ENCODE measurements at places on chromosomes 6 and 20.

GRCh38 chr6:26234421-26235301, 130.3 kb upstream of the BTN3A2 start:
- peak; percentile 72 for DNase-seq

- DNase-seq = no peak
Measured at GRCh38 chr6:53496797-53497375, 48.0 kb downstream of the GCLC start.

DNA sequence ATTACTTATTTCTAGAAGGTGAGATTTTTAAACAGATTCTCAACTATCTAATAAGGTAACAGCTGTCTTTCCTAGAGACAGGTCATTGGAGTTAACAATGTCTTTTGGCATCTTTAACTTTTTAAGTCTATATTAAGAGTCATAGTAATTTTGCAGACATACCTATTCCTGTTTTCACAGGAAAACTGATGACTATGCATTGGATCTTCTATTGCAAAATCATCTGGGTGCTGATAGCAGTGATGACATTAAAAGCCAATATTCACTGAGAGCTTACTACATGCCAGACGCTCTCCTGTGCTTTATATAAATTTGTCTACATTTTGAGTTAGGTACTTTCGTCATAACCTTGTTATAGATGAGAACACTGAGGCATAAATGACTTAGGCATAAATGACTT, 462.4 kb upstream of the MARCKS start:
- no peak for DNase-seq

DNA sequence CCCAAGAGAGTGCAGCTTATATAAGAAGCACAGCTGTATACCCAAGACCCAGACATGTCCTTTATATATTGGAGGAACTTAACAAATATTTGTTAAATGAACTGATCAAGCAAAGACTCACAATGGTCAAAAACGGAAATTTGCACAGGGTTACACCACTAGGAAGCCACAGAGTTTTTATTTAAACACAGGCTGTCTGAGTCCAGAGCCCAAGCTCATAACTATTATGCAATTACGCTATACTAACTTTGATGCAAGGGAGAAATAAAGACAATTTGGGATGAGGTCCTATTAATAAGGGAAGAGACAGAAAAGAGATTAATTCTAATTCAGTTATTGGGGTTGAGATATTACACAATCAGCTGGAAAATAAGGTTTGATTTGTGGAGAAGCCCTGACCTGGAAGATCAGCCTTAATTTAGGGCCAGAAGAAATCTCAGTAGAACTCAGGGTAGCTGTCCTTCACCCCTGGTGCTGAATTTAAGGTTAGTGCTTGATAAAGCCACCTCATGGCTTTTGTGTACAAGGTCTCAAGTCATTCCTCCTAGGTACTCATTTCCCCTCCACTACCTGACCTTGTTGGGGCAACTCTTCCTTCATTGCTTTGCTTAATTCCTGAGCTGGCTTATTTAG, 10.5 kb upstream of the ZNF334 start:
- no peak for DNase-seq

DNA sequence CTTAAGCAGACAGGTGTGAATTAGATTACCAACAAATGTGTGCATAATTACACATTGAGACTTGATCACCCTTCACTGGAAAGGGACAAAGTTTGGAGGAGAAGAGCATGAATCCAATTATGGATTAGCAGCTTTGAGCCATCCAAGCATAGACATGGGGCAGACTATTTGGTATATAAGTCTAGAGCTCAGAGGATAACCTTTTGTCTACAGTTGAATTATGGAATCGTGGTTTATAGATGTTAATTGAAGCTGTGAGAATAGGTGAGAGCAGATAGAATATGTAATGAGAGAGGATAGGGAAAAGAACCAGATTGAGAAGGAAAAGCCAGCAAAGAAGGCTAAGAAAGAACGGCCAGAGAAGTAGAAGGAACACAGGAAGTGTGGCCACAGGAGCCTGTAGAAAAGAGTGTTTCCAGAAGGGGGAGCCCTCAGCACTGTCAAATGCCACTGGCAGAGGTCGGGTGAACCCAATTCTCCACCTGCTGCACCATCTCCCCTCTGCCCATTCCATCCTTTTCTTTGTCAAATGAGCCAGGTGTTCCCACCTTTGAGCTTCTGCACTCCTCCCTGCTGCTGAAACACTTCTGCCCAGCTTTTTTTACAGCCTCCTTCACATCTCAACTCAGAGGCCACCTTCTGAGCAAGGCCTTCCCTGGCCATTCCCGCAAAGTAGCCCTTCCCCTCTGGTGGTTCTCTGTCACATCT, 7.3 kb downstream of the DNTTIP1 start:
- peak; percentile 76 for DNase-seq

DNA sequence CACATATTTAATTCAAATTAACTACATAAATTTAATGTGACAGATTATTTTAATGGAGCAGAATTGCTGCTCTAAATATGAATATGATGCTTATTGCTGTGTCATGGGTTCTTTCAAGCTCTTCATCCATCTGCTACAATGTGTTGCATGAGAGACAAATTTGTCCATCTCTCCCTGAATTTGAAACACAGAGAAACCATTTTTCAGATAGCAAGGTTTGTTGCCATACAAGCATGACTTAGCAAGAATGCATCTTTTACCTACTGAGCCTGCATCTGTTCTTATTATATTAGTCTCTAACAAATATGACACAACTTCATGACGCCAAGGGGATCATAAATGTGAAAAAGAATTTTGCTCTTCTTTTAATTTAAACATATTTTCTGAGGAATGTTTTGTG, 8.0 kb upstream of the UTRN start:
- no peak for DNase-seq

DNA sequence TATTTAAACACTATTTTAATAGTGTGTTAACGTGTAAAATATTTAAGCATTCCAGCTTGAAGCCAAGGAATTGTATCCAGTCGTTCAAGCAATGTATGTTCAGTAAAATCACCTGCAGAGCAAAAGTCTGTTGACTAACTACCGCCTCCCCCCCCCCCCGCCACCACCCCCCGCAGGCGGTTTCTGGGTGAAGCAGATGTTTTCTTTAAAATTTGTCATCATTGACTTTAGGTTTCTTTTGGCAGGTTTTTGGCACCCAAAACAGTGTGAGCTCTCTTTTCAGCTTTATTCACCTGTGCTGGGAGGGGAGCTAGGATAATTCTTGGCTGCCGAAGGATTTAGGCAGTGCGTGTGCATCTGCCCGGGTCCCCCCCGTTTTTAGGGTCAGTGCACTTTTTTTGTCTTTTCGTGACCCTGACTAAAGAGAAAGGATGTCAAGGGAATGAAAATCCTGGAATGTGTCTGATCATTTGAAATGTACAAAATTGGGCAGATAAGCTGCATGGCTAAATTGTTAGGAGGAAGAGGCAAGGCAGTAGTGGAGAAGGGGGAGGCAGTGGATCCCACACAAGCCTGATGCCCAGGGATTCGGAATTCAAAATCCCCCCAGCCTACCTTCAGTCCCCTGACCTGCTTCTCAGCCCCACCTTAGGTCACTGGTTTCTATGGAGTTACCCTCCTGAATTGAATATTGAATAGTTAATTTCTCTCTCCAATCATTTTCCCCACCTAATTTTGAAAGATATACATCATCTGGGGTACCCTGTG, 1.1 kb downstream of the EDN1 start:
- no peak for DNase-seq

GRCh38 chr6:74491844-74492374, 713.9 kb downstream of the COL12A1 start:
- DNase-seq = no peak

DNA sequence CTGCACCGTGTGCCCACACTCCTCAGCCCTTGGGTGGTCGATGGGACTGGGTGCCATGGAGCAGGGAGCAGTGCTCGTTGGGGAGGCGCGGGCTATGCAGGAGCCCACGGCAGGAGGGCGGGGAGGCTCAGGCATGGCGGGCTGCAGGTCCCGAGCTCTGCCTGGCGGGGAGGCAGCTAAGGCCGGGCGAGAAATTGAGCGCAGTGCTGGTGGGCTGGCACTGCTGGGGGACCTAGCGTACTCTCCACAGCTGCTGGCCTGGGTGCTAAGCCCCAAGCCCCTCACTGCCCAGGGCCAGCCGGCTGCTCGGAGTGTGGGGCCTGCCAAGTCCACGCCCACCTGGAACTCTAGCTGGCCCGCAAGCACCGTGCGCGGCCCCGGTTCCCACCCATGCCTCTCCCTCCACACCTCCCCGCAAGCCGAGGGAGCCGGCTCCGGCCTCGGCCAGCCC, 55.9 kb upstream of the ECI2 start:
- no peak for DNase-seq

GRCh38 chr6:120894077-120894476, 440.2 kb downstream of the TBC1D32 start:
- no peak for DNase-seq

DNA sequence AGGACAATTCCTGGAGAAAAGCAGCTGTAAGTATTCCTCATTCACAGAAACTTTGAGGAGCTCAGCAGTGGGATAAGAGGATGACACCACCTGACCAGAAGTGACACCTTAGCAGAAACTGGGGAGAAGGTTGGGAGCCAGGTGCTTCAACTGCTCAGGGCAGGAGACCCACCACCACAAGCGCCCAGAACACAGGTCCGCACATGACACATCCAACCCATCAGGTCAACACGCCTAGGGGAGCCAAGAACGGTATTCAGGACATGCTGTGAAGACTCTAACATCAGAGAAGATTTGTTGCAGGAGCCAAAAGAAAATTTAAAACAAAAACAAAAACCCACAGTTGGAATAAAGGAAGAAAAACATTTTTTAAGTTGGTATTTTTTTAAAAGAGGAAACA, 50.5 kb downstream of the SLC23A2 start:
- DNase-seq = no peak

DNA sequence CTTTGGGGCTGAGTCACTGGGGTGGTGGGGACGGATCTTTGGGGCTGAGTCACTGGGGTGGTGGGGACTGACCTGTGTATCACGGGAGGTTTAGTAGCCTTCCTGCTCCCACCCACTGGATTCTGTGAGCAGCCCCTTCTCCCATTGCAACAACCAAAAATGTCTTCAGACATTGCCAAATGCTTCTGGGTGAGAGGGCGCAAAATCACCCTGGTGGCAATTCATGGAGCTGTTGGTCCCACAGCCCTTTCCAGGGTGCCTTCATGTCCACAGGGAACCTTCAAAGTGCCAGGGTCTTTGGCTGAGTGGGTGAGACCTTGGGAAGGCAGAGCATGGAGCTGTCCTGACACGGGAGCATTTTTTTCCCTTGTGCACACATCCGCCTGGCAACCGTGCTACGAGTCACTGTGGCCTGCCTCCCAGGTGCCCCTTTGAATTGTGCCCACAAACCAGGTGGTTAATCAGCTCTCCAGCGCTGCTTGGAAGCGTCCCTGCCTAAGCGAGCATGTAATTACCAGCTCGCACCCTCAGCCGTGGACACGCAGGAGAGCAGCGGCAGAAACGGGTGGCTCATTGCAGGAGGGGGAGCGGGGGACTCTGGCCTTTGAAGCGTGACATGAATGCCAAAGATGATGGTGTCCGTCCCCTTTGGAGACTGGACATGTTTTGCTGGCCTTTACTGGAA, 27.4 kb upstream of the APCDD1L start:
- no peak for DNase-seq

- peak; percentile 87 for DNase-seq
Measured at GRCh38 chr6:107115695-107116327, 496 bp upstream of the BEND3 start.

DNA sequence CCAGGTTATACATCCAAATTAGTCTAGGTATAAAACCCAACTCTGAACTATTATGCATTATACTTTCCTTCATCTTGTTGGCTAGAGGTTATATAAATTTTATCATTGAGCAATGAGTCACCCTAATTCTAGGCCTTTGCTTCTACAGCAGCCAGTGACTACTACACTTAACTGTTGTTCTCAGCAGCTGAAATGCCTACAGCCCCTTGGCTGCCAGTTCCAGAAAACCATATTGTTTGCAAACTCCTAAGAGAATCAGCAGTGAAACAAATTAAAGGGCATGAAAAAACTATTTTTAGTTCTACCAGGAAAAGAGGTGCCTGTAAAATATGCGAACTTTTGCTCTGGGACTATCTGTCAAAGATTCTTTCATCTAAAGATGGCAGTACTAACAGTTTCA, 292.8 kb downstream of the FRK start:
- DNase-seq = no peak

DNA sequence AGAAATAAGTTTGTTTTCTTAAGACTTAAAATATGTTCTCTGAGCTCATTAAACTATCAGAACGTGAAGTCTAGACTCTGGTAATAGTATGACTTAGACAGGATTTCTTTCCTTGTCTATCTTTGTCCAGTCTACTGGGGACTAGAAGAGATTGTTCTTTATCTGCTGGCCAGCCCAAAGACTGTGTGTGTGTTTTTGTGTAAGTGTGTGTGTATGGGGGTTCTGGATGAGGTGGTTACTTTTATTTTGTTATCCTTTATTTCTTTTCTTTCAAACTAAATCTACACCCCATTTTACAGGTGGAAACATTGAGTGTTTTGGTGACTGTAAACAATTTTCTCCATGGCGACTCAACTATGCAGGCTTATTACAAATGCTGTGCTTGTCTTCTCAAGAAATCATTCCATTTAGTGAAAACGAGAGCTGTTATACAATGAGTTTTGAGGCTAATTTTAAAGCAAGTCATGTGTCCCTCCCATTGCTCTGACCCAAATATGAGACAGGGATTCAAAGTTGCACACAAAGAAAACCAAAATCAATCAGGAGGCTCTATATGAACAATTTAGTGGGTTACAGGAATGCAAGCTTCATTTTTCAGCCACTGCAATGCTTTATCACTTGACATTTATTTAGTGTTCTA, 97.6 kb downstream of the ELOVL5 start:
- DNase-seq = no peak

GRCh38 chr6:30998785-30999184, 11.5 kb upstream of the MUC22 start:
- no peak for DNase-seq

DNA sequence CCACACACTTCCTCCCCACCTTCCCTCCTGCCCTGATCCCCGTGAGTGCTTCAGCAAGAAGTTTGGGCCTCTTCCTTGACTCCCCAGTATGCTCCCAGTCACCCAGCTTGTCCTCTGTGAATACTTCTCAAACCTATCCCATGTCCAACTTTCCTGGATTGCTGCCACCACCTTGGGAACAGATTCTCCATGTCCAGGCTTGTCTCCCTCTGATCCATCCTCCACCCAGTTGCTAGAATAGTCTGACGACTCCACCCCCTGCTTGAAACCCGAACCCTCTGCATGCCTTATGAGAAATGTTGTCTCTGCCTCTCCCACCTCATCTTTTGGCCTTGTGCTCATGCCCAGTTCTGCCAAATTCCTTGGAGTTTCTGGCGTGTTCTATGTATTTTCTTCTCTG, 108.0 kb downstream of the PPP1R14C start:
- DNase-seq = peak; percentile 27

GRCh38 chr20:33944914-33945313, 48.8 kb upstream of the RALY start:
- DNase-seq = no peak

GRCh38 chr6:13445005-13445743, 42.2 kb downstream of the GFOD1 start:
- peak; percentile 89 for DNase-seq

GRCh38 chr20:11861479-11861878, 56.2 kb upstream of the BTBD3 start:
- DNase-seq = no peak

- peak; percentile 5 for DNase-seq
Measured at GRCh38 chr6:137188855-137189254, 15.4 kb upstream of the IL22RA2 start.
